Mucosa of gallbladder (tissue), 1 donor: ENCODE measurements at places on chromosomes 4 and X. TPM values are rescaled to one million over a fixed set of nuclear protein-coding genes. Genes with fewer than 3 reads are reported as not detected.

DNA sequence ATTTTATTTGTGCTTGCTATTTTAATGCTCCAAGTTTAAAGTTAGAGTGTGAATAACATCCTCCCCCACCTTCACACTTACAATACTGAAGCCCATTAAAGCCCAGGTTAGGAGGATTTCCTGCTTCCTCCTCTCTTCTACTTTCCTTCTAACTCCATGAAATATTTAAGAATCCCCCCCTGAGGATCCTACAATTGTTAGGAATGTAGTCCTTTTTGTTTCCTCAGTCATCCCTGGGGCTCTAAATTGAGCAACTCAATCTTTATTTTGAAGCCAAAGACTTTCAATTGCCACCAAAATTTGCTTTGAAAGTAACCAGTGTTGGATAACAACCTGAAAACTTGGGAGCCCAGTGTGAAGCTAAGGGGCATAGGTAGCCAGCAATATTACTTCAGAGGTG is 276.9 kb downstream of the FAM47A start:
- DNase-seq: no peak

GRCh38 chr4:83362492-83363329 is 28.1 kb upstream of the HPSE start:
- peak; percentile 26 for DNase-seq

DNA sequence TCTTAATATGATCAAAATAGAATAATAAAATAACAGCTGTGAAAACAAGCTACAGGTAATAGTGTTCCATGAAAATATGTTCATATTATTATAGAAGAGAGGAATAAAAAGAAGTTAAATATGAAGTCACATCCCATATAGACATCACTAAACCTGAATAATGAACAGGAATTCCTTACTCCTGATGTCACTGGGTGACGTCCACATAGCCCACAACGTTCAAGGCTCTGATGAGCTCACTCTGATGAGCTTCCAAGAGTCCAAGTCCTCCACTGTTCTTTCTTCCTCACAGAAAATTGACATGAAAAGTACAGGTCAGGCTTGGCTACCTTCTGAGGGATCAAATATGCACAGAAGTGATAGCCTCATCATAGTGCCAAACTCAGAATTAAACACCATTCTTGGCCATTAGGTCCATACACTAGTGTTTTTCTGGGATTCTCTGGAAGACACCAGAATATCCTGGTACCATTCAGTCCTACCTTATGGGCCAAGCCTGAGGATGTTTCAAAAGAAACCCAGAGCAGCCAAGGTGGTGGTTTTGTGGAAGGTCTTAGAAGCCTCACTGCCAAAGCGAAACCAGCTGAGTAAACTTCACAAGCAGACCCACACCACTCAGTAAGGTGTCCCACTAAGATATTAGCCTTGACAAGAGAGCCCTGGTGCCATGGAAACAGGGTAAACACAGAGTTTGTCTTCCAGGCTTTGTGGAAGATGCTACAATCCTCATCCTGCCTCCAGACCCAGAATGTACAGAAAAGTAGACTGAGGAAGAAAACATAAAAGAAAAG is 138.4 kb upstream of the HHIP start:
- DNase-seq: no peak

GRCh38 chr4:1061056-1061700 is 49.8 kb downstream of the FGFRL1 start:
- DNase-seq: no peak

DNA sequence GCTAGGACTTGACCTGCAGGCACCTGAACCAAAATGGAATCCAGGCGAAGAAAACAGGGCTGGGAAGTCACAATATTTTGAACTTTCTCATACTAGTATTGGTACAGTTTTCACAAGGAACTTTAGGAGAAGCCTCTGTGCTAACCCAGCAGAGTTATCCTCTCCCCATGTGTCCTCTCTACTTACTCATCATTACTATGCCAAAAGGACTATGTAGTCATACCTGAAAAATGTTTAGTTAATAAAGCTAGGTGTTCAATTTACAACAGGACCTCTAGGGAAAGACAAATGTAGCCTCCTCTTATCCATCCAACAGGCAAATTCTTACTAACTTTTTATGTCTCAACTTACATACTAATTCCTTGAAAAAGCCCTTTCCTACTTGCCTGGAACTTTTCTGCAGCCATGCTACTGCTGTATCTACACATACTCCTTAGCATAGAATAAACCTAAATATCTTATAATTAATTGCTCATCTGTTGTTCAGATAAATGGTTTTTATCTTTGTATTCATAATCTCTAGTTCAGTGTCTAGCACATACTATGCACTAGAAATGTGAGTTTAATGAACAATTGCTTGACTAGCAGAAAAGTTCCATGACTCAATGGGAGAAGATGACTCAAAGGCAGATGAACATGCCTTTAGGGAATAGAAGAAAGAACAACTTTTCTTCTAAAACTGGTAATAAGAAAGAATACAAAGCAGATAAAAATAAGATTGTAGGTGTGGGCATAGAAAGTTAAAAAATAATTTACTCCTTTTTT is 215.5 kb upstream of the VEGFC start:
- DNase-seq: no peak

DNA sequence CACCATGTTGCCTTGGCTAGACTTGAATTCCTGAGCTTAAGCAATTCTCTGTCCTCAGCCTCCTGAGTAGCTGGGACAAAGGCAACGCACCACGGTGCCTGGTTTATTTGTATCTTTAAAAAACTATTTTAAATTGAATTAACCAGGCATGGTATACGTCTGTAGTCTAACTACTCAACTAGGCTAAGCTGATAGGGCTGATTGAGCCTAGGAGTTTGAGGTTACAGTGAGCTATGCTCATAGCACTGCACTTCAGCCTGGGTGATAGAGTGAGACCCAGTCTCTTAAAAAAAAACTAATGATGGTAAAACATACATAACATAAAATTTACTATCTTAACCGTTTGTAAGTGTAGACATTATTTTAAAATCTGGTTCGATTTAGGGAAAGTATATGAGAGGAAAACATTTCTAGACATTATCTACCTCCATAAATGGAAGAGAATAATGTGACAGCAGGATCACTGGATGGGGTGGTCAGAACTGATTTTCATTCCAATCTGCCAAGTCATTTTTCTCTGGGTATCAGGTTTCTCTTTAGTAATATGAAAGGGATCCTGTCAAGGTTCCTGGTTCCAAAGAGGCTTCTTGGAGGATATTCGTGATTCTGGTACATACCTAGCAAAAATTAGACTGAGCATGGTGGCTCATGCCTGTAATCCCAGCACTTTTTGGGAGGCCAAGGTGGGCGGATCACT is 8.7 kb upstream of the ITGB1BP2 start:
- DNase-seq: no peak

DNA sequence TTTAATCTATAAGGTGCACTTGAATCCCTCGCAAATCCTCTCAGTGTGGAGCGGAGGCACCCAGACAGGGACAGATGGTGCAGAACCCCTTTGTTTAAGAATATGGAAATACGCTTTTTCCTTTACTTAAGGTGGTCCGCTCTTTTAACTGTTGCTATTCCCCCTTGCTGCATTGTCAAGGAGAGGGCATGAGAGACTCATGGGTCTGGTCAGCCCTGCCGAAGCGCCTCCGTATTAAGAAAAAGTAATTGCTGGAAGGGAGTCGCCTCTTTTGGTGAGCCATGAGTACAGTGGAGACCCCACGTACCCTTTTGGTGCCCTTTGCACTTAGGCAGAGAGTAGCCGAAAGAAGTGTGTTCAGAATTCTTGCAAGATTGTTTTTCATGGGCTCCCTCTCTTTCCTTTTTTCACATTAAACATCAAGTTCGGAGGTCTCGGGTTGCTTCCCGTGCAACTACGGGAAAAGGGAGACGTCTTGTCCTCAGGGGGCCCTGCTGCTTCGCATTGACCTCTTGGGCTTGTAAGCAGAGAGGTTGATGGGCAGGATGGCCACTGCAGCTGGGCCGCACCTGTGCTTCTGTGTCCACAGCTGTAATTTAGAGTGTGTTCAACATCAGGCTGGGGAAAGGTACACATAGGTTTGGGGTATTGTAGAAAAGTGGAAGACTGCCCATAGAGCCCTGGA is 109.6 kb downstream of the SPRY1 start:
- DNase-seq: no peak

- DNase-seq: no peak
Measured at GRCh38 chr4:123343400-123344041, 53.1 kb upstream of the SPRY1 start.

GRCh38 chr4:123750044-123750443 is 353.4 kb downstream of the SPRY1 start:
- DNase-seq: peak; percentile 65

DNA sequence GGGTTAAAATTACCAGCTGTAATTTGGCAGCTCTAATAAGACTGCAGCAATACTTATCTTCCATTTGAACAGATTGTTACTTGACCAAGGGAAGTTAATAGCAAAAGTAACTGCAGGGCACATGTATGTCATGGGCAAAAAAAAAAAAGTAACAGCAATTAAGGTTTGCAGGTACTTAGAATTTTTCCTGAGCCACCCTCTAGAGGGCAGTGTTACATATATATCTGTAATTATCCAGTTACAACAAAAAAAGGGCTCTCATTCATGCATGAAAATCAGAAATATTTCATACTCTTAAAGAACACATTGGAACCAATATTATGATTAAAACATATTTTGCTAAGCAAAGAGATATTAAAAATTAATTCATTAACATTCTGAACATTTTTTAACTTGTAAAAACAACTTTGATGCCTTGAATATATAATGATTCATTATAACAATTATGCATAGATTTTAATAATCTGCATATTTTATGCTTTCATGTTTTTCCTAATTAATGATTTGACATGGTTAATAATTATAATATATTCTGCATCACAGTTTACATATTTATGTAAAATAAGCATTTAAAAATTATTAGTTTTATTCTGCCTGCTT is 25.1 kb downstream of the XIAP start:
- DNase-seq: peak; percentile 19

DNA sequence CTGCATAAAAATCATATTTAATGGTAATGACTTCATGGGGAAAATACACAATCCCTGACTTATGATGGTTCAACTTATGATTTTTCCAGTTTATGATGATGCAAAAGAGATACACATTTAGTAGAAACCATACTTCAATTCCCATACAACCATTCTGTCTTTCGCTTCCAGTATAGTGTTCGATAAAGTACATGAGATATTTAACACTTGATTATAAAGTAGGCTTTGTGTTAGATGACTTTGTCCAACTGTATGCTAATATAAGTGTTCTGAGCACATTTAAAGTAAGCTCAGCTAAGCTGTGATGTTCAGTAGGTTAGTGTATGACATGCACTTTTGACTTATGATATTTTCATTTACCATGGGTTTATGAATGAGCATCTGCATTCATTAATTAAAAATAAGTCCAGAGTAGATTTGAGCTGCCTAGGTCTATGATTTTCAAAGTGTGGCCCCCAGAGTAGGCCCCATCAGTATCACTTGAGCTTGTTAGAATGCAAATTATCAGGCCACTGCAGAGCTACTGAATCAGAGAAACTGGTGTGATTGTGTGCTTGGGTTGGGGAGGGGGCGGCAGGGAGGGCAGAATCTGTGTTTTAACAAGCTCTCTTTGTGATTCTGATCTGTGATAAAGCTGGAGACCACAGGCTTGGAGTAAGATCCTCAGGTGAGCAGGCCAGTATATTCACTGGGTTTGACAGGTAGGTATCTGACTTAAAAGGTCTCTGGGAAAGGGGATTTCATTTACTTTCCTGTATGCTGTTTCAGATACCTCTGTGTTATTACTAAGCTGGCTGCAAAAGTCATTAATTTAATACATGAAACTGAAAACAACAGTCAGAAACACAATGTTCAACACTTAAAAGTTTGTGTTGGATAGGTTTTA is 8.4 kb downstream of the ATP10D start:
- no peak for DNase-seq

- no peak for DNase-seq
Measured at GRCh38 chrX:124502599-124502998, 156.2 kb downstream of the SH2D1A start.

DNA sequence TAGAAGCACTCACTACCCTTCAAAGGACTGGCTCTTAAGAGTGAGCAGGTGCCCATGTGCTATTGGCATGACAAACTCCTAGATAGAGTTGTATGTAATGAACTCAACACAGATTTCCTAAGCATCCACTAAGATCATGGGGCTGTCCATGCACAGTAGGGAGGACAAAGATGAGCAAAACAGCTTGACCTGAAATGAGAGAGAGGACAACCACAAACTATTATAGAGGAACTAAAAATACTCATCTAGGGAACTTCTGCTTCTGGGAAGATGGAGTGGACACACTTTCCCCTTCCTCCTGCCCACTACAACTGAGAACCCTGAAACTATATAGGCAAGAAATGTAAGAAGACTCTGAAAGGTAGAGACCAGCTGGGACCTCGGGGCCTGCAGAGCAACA is 20.8 kb upstream of the TMEM128 start:
- no peak for DNase-seq

The OFD1 gene
- total RNA-seq: 33.2 TPM

The C4orf50 gene
- 0.06 TPM for total RNA-seq

The TMEM271 gene
- total RNA-seq: not detected
